Brain pericyte (primary cell): ENCODE measurements at places on chromosomes 4 and X.

GRCh38 chrX:1885116-1885515 lies 270.3 kb downstream of the ASMT start:
- DNase-seq = no peak

GRCh38 chrX:55767100-55767499 lies 49.6 kb downstream of the RRAGB start:
- no peak for DNase-seq

DNA sequence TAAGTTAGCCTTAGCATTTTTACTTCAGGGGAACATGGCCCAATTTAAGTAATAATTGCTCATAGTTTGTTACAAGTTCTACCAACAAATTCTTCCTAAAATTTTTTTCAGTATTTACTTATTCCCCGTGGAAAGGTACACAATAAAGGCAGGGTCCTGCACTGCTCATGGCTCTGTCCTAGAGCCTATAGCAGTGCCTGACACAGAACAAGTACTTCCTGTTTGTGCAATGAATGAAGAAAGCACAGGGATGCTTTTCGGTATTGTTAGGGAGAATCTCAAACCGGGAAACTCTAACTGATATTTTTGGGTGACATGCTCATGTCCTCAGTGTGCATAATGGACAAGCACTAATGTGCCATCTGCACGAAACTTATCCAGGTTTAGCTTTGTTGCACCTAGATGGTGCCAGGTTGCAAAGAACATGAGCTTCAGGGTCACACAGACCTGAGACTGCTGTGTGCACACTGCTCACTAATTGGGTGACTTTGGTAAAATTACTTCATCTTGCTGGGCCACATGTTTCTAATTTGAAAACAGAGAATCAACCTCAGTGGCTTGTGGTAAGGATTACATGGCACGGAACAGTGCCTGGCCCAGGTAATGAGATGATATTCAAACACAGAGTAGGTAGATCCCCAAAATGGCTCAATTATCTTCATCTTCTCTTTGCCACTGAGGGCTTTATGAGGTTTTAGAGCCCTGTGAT lies 175.8 kb upstream of the NPY2R start:
- no peak for DNase-seq

- no peak for DNase-seq
These were observed 55.4 kb upstream of the AMOT start for GRCh38 chrX:112896051-112896450.

DNA sequence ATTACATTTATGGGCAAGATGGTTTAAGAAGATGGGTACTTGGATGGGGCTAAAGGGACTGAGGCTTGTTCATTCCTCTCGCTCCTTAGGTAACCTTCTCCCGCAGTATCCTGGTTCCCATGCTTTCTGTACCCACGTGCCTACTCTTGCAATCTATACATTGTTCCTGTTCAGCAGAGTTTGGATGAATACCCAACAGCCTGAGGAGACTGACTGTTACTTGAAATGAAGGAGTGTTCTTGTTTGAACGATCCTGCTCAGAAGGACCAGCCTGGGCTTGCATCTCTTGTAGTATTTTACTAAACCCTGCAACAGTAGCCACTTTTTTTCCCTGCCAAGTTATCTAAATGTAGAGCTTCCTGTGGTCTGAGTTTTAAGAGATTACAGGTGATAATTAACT lies 33.7 kb upstream of the ADH6 start:
- no peak for DNase-seq

- no peak for DNase-seq
These were observed 58.2 kb upstream of the DUSP21 start for GRCh38 chrX:44785652-44786051.

GRCh38 chr4:168124008-168124641 lies 31.8 kb downstream of the ANXA10 start:
- no peak for DNase-seq

DNA sequence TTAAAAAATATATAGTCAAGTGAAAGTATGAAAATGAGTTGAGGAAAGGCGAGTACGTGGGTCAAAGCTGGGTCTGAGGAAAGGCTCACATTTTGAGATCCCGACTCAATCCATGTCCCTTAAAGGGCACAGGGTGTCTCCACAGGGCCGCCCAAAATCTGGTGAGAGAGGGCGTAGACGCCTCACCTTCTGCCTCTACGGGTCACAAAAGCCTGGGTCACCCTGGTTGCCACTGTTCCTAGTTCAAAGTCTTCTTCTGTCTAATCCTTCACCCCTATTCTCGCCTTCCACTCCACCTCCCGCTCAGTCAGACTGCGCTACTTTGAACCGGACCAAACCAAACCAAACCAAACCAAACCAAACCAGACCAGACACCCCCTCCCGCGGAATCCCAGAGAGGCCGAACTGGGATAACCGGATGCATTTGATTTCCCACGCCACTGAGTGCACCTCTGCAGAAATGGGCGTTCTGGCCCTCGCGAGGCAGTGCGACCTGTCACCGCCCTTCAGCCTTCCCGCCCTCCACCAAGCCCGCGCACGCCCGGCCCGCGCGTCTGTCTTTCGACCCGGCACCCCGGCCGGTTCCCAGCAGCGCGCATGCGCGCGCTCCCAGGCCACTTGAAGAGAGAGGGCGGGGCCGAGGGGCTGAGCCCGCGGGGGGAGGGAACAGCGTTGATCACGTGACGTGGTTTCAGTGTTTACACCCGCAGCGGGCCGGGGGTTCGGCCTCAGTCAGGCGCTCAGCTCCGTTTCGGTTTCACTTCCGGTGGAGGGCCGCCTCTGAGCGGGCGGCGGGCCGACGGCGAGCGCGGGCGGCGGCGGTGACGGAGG lies at the start of gene FMR1:
FMR1 (plus strand) TSS at position 728 of the 831 bp plus-strand sequence. CDS start 261 bp downstream, outside the sequence.
- DNase-seq = peak; percentile 70

DNA sequence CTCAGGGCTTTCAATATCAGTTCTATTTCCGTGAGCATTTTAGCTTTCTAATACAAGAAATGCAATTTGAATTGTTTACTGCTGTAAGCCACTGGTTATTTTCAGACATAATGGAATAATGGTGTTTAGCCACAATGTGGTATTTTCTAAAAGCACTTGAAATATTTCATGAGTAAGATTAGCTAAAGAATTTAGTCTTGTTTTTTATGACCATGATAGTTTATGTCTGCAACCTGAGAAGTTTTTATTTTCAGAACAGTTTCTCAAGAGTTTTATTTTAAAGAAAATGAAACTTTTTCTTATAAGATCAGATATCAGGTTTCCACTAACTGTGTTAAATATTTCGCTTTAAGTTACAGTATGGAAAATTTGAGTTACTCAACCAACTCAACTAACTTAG lies 60.2 kb downstream of the SLIT2 start:
- DNase-seq = no peak

GRCh38 chr4:139839403-139840031 lies 173.9 kb downstream of the MGST2 start:
- no peak for DNase-seq

DNA sequence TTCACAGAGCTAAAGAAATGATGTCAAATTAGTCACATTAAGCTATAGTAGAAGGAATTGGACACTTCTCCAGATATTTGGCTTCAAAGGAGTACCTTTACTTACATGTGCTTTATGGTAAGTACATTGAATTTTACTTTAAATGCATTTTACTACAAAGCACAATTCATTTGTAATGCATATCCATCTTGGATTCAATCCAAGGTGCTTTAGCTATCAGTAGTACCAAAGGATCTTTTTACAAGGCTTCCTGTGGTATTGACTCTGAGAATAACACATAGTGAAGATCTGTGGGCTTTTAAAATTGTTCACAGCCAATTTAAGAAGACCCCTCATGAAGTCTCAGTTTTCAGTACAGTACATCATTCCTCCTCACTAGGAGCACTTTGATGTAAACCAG lies 13.2 kb downstream of the THAP6 start:
- no peak for DNase-seq

DNA sequence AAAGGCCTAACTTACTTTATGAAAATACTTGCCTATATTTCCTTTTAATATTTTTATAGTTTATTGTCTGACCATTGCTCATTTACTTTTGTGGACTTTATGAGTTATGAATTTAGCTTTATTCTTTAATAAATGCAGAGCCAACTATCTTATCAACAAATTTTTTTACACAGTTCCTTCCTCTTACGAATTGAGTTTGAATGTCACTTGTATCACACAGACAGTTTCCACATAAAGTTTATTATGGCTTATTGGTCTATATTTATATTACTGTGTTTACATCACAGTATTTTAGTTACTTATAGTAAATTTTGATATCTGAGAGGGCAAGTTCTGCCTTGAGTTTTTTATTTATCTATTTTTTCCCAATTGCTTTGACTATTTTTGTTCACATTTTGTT lies 450.6 kb downstream of the C4orf33 start:
- no peak for DNase-seq

GRCh38 chrX:47561659-47562151 lies 700 bp downstream of the ARAF start:
- DNase-seq = no peak

DNA sequence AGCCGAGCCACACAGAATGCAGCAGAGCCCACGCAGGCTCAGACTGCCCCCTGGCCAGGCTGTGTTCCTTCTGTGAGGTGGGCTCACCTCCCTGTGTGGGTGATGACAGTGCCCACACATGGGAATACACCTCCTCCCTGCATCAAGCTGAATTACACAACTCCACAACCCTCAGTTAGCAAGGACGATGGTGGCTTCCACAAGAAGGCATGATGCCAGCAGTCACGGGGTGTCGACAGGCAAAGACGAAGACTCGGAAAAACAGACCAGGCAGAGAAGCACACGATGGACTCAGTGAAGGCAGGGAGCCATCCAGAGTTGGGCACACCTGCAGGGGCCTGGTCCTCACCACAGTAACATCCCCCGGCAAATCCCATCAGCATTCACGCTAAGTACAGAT lies 12.1 kb downstream of the LETM1 start:
- no peak for DNase-seq

GRCh38 chrX:97452283-97452682 lies 568.6 kb downstream of the RPA4 start:
- no peak for DNase-seq

DNA sequence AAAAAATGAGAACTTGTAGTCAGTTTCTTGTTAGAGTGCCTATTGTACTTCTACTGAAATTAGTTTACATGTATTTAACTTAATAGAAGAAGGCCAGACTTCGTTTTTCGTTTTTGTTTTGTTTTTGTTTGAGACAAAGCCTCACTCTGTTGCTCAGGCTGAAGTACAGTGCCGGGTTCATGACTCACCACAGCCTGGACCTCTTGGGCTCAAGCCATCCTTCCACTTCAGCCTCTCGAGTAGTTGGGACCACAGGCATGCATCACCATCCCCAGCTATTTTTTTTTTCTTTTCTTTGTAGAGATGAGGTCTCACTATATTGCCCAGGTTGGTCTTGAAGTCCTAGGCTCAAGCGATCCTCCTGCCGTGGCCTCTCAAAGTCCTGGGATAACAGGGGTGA lies 793.9 kb downstream of the ADGRL3 start:
- no peak for DNase-seq

GRCh38 chr4:12965334-12965733 lies 518.8 kb downstream of the RAB28 start:
- no peak for DNase-seq

GRCh38 chrX:10554612-10555270 lies 65.6 kb downstream of the MID1 start:
- no peak for DNase-seq

GRCh38 chr4:92304606-92305005 lies 840 bp downstream of the GRID2 start:
- no peak for DNase-seq

DNA sequence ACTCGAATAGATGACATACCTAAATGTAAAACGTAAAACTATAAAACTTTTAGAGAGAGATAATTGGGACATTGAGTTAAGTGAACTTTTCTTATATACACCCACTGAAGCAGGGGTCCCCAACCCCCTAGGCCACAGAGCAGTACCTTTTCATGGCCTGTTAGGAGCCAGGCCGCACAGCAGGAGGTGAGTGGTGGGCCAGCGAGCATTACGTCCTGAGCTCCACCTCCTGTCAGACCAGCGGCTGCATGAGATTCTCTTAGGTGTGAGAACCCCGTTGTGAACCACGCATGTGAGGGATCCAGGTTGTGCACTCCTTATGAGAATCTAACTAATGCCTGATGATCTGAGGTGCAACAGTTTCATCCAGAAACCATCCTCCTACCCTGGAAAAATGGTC lies 114.8 kb downstream of the HMX1 start:
- DNase-seq = no peak

DNA sequence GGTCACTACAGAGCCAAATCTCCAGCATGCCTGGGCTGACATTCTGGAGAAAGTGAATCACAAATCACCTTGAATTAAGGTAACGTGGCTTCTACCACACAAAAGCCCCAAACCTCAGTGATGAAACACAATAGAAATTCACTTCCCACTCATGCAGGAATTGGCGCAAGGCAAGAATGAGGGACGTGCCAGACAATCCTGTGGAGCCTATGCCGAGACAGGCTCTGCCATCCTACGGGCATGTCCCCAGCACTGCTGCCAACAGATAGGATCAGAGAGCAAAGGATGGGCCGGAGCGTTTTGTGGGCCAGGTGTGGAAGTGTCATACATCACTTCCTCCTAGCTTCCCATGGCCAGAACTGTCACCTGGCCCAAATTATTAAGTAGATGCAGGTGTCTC lies 118.0 kb downstream of the IRF2 start:
- DNase-seq = no peak

- no peak for DNase-seq
These were observed 35.3 kb upstream of the RPS6KA6 start for GRCh38 chrX:84223261-84223660.

GRCh38 chr4:103307453-103308247 lies 109.5 kb upstream of the CENPE start:
- no peak for DNase-seq

- no peak for DNase-seq
These were observed 1.8 kb downstream of the USP11 start for GRCh38 chrX:47234583-47234982.

DNA sequence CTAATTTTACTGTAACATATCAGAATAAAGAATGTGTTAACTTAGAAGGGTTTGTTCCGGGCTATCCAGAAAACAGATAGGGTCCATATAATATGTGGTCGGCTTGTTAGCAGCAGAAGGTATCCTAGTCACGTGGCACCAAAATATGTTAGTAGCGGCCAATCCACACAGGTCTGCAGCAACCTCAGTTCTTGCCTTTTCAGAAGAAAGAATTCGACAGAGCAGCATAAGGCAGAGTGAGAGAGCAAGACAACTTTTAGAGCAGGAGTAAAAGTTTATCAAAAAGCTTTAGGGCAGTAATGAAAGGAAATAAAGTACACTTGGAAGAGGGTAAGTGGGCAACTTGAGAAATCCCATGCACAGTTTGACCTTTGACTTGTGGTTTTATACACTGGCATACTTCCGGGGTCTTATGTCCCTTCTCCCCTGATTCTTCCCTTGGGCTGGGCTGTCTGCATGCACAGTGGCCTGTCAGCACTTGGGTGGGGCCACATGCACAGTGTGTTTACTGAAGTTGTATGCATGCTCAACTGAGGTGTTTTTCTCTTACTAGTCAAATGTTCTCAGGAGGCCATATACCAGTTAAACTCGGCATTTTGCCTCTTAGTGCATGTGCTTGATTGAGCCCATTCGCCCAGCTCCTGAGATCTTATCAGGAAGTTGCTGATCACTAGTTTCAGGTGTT lies 37.0 kb upstream of the ABCG2 start:
- DNase-seq = no peak

- DNase-seq = no peak
These were observed 31.8 kb downstream of the CPLX1 start for GRCh38 chr4:793941-794621.

GRCh38 chrX:18272222-18272621 lies 51.5 kb upstream of the BEND2 start:
- no peak for DNase-seq

- DNase-seq = no peak
These were observed 92.6 kb upstream of the PPP3CA start for GRCh38 chr4:101439926-101440325.
